Heart right ventricle (tissue), 16 donors: ENCODE measurements at places on chromosomes 4 and X. TPM values are rescaled to one million over a fixed set of nuclear protein-coding genes. Genes with fewer than 3 reads are reported as not detected.

DNA sequence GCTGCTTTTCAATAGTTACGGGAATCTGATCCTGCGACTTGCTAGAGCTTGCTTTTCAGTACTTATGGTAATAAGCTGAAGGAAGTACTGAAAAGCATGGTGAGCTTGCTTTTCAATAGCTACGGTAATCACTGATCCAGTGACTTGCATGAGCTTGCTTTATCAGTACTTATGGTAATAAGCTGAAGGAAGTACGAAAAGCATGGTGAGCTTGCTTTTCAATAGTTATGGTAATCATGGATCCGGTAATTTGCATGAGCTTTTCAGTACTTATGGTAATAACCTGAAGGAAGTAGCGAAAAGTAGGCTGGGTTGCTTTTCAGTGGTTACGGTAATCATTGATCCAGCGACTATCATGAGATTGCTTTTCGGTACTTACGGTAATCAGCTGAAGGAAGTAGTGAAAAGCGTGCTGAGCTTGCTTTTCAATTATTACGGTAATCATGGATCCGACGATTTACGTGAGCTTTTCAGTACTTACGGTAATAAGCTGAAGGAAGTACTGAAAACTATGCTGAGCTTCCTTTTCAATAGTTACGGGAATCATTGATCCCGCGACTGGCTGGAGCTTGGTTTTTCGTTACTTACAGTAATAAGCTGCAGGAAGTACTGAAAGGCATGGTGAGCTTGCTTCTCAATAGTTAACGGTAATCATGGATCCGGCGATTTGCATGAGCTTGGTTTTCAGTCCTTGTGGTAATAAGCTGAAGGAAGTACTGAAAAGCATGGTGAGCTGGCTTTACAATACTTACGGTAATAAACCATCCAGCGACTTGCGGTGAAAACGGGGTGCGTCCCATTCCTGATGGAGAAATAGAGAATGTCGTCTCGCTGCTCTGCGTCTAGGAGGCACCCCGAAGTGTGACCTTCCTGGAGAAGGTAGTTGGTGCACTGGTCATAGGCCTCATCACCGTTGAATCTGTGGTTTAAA lies 6.5 kb downstream of the CRLF2 start:
- DNase-seq: no peak

- no peak for DNase-seq
Measured at GRCh38 chr4:7029921-7030320, 13.3 kb upstream of the TADA2B start.

DNA sequence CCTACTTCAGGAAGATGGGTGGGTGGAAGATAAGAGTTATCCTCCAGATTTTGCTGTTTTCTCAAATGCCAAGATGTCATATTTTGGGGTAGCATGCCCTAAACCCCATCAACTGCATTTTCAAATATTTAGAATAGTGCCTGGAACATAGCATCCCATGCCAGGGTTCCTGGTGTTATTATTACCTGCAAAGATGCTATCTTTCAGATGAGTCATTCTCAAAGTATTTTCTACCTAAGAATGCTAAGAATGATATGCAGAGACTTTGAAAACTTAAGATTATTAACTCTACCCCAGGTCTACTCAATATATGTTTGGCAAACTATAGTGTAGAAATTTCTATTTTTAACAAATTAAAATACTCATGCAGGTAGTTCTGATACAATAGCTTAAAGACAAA lies 934.3 kb upstream of the SLIT2 start:
- DNase-seq: no peak

DNA sequence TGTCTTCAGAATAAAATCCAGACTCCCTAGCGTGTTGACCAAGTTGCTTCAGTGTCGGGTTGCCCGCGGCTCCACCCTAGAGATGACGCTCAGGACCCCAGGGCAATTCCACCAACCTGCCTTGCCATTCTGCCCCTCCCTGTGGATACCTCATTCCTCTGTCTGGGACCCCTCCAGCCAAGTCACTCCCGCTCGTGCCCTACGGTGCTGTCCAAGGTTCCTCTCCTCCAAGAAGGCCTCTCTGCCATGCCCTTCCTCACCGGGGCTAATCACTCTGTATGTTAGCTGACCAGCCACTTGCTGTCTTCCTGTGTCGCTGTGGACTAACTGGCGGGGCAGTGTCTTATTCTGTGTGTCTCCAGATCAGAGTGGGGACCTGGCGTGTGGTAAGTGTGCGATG lies 46.6 kb downstream of the TENM3 start:
- no peak for DNase-seq

GRCh38 chrX:42459735-42460134 lies 318.2 kb downstream of the PPP1R2C start:
- no peak for DNase-seq

DNA sequence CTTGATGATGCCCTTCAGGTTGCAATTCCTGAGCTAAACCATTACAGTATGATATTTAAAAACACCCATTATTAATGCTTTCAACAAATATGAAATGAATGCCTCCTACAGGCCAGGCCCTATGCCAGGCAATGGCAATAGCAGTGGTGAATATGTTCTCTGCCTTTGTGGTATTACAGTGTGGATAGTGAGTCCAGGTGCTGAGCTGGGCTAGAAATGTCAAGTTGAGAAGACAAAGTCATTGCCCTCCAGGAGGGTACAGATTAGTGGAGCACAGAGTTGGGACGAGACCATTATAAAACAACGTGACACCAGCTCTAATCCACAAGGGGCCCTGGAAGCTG lies 81.9 kb downstream of the RBM47 start:
- DNase-seq: no peak

- no peak for DNase-seq
Measured at GRCh38 chr4:182286931-182287330, 43.7 kb downstream of the TENM3 start.

- DNase-seq: peak; percentile 62
Measured at GRCh38 chr4:57501720-57502119, 391.5 kb upstream of the IGFBP7 start.

DNA sequence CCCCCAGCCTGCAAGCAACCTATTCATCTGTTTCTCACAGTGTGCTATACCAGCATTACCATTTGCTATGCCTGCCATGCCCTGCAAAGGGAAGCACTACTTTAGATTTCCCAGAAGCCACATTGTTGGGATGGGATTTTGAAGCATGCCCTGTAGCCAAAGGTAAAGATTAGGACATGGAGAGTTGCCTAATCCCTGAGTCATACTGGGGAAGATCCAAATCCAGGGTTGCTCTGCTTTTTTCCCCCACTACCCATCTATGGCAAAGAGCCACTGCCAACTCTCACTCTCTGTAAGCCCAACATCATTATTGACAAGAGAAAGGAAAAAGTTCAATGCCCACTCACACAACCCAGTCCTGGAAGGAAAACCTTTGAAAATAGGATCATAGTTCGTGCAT lies 36.7 kb upstream of the TMEM164 start:
- DNase-seq: no peak

DNA sequence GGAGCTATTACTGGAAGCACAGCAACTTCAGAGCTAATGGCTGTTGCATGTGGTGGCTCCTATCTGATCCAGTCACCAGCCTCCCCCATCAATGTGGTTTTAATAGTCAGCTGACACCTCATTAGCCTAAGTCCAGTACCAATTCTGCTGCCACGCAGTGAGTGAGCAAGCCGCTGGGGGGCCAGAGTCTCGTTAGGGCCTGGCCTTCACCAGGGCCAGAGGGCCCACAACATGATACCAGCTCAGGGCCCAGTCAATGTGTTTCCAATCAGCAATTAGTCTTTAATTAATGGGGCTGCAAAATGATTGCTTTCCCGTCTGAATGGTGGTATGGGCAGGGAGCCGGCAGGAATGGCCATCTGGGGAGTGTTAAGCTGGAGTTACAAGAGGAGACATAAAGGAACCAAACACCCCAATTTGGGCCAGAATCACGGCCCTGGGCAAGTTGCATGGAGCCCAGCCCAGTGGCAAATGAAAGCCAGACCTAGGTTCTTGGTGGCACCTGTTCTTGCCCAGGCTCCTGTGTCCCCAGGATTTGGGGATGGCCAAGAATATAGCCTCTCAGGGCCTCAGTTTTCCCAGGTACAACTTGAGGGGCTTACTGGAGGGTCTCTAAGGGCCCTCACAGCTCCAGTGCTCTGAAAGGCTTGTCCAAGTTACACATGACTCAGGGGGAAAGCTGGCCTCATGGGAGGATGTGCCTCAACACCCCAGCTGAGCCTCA lies 119.2 kb downstream of the EFNB1 start:
- no peak for DNase-seq

- DNase-seq: no peak
Measured at GRCh38 chrX:101813200-101813599, 118.6 kb downstream of the ZMAT1 start.

DNA sequence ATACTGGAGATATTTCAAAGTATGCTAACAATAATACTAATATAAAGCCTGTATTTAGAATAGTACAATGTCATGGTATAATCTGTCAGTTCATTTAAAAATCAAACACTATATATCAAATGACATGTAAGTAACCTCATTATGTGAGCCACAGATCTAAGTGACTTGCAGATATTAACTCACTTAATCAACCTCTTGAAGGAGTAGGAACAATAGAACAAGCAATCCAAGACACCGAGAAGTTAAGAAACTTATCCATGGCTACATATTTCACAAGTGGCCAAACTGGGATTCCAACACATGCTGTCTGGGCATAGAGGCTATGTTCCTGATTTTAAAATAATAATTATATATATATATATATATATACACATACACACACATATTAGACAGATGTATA lies 554.0 kb downstream of the ARAP2 start:
- no peak for DNase-seq

DNA sequence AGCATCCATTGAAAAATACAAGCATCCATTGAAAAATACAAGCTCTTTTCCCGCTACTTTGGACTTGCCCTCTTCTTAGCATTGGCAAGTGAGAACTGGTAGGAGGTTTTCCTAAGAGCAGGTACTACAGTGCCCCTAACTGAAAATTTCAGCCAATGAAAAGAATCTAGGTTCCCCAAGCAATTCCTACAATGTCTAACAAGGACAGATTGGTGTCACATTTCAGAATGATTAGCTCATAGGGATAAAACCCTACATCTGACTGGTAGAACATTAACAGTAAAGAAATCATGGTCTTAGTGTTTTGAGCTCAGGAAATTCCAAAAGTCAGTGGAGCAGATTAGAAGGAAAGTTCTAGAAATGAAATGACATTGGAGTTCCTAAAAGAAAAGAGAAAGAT lies 68.6 kb upstream of the QRFPR start:
- no peak for DNase-seq

DNA sequence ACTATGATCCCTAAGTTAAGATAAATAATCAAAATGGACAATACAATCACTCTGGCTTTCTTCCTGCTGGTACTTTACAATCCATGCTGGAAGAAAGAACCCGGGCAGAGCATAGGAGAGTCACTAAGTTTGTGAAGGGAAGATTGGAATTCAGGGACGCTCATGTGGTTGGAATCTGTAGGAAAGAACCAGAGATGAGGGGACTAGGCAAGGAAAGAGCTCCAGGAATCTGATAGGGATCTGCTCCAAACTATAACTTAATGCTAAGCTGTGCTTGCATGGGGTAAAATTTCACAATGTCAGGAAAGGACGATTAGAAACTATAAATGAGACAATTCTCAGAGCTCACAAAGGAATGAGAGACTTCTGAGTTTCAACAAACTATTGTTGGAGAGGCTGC lies 167.5 kb downstream of the ADGRA3 start:
- no peak for DNase-seq

DNA sequence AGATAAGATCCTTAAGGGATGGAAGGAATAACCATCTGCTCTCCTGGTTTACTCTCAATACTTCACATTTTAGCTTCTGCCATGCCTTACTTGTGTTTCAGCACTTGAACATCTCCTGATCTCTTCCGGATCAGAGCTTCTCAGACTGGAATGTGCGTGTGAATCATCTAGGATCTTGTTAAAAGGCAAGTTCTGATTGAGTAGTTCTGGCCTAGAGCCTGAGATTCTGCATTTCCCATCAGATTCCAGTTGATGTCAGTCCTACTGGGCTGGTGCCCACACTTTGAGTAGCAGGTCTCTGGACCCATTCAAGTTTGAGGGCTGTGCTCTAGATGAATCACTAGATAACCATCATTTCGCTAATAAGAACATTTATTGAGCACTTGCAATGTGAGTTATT lies 20.0 kb downstream of the NDP start:
- no peak for DNase-seq

DNA sequence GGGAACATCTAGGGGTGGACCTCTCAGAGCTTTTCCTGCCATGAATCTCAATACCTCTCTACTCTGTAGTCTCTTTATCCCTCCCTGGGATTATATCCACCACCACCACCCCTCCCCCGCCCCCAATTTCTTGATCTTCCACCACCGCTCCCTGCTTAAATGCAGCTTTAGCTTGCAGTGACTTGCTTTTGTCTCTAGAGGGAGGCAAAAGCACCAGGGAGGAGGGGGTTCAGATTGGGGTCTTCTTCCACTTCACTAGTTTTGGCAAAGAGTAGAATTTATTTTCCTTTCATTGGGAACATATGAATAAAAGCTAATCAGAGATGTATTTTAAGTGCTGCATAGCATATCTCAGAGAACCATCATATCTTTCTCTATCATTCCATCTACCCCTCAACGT lies 5.5 kb downstream of the ARHGAP36 start:
- no peak for DNase-seq

- DNase-seq: no peak
Measured at GRCh38 chr4:6024313-6024960, 6.2 kb upstream of the C4orf50 start.

DNA sequence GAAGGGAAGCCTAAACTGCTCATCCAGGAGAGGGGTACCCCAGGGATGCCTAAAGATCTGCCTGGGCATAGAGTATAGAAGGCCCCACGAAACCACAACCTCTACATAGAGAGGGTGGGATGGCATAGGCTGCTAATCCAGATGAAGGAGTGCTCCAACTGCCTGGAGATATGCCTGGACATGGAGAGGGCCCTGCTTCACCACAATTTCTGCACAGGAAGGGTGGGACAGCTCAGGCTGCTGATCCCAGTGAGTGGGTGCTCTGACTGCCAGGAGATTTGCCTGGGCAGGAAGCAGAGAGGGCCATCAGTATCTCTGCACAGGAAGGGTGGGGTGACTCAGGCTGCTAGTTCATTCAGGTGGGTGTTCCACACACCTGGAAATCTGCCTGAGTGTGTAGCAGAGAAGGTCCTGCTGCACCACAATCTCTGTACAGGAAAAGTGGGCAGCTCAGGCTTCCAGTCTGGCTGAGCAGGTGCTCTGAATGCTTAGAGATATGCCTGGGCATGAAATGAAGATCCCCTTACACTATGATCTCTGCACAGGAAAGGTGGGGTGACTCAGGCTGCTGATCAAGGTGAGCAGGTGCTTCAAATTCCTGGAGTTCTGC lies 61.1 kb downstream of the ZNF518B start:
- DNase-seq: no peak

DNA sequence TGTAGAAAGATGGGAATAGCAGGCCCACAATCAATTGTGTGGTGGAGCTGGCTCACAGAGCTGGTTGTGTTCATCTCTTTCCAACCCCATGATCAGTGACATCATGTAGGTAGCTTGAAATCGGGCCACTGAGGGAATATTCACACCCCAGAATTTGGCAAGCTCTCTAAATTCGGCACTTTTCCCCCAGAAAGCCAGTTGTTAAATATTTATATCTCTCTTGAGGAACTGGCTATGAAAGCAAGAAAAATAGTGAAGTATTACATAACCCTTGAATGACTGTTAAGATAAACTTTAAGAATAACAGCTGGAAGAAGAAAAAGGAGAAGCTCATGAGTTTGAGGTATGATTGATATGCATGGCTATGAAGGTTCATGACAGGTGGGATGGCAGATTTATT lies 38.9 kb downstream of the GPRIN3 start:
- no peak for DNase-seq

The FGB gene
- total RNA-seq: not detected

The ATP7A gene
- 6.6 TPM for total RNA-seq

The ARHGAP6 gene
- 1.6 TPM for total RNA-seq

The AASDH gene
- 8.4 TPM for total RNA-seq

The DCAF8L2 gene
- total RNA-seq: not detected

The MAGEA12 gene
- not detected for total RNA-seq

The SPIN2A gene
- not detected for total RNA-seq
